ENCODE measurements at places on chromosomes 7 and 10. TPM values are rescaled to one million over a fixed set of nuclear protein-coding genes. Genes with fewer than 3 reads are reported as not detected.

Gene NKX2-3
- not detected for polyA plus RNA-seq

Gene TRPV6
- not detected for polyA plus RNA-seq

Gene PNLIPRP1
- not detected for polyA plus RNA-seq

Gene PRSS2
- not detected for polyA plus RNA-seq

Gene TRPV5
- polyA plus RNA-seq = not detected

Gene SPAM1
- polyA plus RNA-seq = not detected

Gene GRM3
- not detected for polyA plus RNA-seq

Gene PIK3CG
- polyA plus RNA-seq = 27.7 TPM

Gene PDE1C
- polyA plus RNA-seq = not detected
